SK-N-SH treated with all-trans-retinoic acid at 6 μM for 48 hours (cell line): ENCODE measurements at places on chromosomes 2 and 18.

- peak; percentile 84 for ATAC-seq
Measured at GRCh38 chr2:28958689-28959088, 22.4 kb upstream of the TOGARAM2 start.

- no peak for ATAC-seq
Measured at GRCh38 chr18:813172-814071, 1.4 kb upstream of the YES1 start.

DNA sequence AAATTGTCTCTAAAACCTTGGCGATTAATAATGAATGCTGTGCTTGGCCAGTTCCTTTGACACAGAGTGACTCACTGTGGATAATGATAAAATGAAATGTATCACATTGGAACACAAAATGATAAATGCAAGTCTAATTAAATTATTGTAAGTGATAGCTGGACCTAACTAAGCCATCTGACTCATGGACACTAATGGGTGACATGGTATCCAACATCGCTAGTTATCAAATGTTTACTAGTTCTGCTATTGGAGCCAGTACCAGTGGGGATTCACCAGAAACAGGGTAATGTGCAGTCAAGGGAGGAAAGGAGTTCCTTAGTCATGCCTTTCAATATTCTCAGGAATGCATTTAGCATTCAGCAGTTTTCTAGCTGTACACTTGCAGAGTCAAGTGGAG lies 736.3 kb upstream of the ACVR2A start:
- peak; percentile 94 for ATAC-seq

- no peak for ATAC-seq
Measured at GRCh38 chr2:3130889-3131635, 246.6 kb downstream of the EIPR1 start.

DNA sequence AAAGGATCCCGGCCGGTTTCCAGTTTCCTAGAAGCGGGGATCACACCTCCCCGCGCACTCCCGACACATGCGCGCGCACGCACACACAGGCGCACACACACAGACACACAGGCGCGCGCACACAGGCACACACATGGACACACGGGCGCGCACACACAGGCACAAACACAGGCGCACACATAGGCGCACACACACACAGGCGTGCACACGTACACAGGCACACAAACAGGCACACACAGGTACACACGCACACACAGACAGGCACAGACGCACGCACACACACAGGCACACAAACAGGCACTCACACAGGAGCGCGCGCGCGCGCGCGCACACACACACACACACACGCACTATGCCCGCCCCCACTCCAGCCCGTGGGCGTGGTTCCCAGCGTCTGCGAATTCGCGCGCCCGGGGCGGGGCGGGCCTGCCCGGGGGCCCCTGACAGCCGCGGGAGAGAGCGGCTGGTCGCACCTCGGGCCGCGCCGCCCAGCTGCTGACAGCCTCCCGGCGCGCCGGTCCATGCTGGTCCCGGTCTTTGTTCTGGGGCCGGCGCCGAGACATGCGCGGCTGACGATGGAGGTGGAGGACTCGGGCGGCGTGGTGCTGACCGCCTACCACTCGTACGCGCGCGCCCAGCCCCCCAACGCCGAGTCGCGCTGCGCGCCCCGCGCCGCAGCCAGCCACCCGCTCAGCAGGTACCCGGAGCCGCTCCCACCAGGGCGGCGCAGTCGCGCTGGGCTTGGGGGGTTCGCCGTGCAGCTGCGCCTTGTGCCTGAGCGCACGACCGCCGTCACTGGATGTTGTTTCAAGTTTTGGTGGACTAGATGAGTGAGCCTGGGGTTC lies at the start of gene ARHGAP28:
TSS of gene ARHGAP28 (plus strand) at position 470 of the 845 bp plus-strand sequence. CDS start at position 576, 106 bp downstream.
- peak; percentile 87 for ATAC-seq

DNA sequence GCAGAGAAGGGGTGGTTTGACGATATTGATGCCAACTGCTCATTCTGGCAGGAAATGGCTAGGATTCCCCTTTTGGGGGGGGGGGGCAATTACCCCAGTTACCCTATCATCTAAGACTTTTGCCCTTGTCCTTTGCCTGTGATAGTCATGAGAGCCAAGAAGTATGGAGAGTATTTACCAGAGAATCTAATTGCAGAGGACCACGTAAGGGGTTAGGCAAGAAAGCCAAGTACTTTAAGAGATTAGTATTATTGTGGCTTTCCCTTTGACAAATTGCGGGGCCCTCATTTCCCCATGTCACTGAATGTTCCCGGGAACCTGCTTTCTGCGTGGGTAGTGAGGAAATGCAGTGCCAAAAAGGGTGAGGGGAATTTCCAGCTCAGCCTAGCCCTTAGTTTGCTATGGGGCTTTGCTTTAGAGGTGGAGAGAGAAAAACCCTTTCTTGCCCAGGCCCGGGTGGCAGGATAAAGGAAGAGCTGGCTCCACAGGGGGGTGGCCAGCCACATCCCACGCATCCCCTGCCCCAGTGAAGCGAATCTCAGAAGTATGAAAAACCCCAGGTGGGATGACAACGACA lies 1.5 kb downstream of the AQP4 start:
- no peak for ATAC-seq

- no peak for ATAC-seq
Measured at GRCh38 chr18:74868461-74868860, 270.8 kb downstream of the ZNF407 start.
